ENCODE measurements at places on chromosomes 7 and 10.

GRCh38 chr10:58157076-58157766 is 110.5 kb downstream of the IPMK start:
- no peak for DNase-seq

GRCh38 chr7:47488201-47488968 is 93.5 kb downstream of the TNS3 start:
- no peak for DNase-seq

GRCh38 chr10:34759837-34760215 is 55.3 kb downstream of the PARD3 start:
- no peak for DNase-seq

DNA sequence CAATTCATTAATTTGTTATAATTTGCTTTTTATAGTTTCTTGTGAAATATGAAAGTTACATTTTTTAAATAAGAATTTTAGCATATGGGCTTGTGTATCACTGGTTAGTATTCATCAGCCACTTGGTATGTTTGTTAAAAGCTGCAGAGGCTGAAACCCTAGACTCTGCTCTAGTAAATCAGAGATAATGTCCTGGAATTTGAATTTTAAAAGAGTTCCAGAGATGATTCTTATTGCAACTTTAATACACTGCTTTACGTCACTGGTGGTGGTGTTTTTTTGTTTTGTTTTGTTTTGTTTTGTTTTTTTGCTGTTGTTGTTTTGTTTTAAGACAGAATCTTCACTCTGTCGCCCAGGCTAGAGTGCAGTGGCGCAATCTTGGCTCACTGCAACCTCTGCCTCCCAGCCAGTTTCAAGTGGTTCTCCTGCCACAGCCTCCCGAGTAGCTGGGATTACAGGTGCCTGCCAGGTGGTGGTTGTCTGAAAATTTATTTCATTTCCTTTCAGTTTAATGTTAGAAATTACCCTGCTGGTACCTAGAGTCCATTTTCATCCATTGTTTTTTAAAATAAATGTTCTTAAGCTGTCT is 43.8 kb downstream of the PTPN12 start:
- DNase-seq, result no peak

GRCh38 chr10:73922864-73923133 is 11.9 kb downstream of the PLAU start:
- DNase-seq, result no peak
